ENCODE measurements at places on chromosomes 2 and 18. TPM values are rescaled to one million over a fixed set of nuclear protein-coding genes. Genes with fewer than 3 reads are reported as not detected.

DNA sequence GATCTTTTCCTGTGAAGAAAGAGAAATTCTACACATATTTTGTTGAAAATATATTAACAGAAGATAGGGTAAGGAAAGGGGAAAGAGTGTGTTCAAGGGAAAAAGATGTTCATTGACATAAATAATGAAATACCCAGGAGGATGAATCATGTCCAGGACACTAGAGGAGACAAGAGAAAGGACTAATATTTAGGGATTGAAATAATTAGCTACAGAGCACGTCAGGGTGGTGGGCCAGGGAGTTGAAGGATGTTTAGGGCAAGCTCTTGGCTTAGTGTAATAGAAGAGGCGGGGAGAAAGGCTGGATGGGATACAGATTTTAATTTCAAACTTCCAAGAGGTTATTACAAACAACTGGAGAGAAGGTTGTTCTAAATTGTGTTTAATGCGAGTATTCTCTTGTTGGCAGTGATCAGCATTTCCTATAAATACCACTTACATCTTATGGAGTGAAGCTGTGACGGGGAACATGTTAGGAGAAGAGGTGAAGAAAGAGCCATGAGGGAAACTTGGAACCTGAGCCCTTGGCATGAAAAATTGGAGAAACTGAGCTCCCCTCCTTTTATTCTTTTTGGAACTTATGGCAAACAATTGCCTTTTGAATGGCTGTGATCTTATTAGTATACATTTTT lies 36.6 kb upstream of the CETN1 start:
- H3K27me3 ChIP-seq: no peaks in the 10 kb centered on the region
- no peaks in the 10 kb centered on the region for H3K36me3 ChIP-seq
- H3K4me1 ChIP-seq: no peaks in the 10 kb centered on the region
- no peak overlapping the region for H3K27ac ChIP-seq
- no peak for DNase-seq

- no peak for DNase-seq
- H3K4me3 ChIP-seq: no peak overlapping the region
- H3K27me3 ChIP-seq: no peaks in the 10 kb centered on the region
- H3K4me1 ChIP-seq: no peaks in the 10 kb centered on the region
Observed at GRCh38 chr18:37285825-37286224, 279.8 kb downstream of the CELF4 start.

DNA sequence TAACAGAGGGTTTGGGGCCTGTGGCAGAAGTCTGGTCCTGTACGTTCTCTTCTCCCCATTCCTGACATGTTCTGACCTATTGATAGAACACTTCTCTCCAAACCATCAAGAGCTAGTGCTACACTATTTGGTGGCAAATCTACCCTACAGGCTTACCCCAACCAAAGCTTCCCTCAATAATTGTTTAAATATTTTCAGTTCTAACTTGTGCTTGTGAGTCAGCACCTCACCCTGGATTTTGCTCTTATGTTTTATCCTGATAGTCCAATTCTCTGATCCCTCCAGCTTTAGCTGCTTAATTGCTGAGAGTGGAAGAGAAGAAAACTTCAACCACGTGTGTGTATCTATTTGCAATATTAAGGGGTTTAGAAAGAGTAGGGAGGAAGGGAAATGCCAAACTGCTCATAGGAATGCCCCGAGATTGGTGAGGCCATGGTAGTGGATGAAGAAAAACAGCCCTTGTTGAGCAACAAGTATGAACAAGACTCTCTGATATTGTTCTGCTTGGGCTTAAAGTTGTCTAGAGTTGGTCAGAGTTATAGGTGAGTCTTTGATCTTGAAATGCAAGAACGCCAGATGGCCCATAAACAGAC lies 67.8 kb upstream of the PARD3B start:
- DNase-seq: no peak
- H3K27ac ChIP-seq: no peak overlapping the region
- no peaks in the 10 kb centered on the region for H3K4me1 ChIP-seq
- H3K4me3 ChIP-seq: no peak overlapping the region

DNA sequence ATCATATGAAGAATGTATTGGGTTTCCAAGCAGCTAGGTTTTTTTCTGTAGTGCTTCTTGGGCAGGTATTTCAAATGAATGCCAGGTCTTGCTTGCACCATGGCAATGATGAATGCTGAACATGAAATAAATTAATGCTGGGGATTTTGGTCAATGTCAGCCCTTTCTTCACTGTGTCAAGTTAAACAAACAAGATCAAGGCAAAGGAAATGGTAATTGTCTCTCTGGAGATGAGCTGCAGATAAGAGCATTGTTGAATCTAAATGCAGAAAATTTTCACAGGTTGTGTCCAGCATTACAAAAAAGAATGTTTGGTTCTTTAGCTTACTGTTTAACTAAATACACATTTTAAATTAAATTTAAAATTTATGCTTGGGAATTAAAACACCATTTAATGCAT lies 144.3 kb downstream of the GPD2 start:
- no peaks in the 10 kb centered on the region for H3K36me3 ChIP-seq
- no peak overlapping the region for H3K4me3 ChIP-seq
- H3K27ac ChIP-seq: no peak overlapping the region
- H3K4me1 ChIP-seq: no peaks in the 10 kb centered on the region

DNA sequence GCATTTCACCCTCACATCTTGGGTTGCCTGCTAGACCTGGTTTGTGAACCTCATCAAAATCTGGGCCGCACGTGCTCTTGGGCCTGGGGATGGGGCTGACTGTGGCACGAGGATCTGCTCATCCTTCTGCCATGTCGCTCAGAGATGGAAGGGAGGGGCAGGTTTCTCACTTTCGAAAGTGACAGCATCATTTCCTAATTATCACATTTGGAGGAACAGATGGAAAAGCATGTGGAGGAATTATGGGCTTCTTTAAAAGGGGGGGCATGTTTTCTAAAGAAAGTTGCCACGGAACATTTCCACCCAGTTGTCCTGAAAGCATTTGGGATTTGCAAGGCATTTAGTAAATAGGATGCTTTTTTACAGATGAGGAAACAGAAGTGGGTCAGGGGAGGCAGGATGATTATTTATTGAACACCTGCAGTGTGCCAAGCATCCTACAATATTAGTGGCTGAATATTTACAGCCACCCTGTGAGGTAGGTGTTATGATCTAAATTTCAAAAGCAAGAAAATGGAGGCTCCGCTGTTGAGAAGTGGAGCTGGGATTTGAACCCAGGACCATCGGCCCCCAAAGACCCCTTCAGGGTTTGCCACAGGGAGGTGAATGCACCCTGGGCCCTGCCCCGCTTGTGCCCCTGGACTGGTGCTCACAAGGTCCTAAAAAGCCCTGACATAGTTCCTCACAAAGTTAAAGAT lies 104.2 kb upstream of the MYCN start:
- H3K4me3 ChIP-seq: no peak overlapping the region
- H3K36me3 ChIP-seq: no peaks in the 10 kb centered on the region
- no peak for DNase-seq
- no peaks in the 10 kb centered on the region for H3K4me1 ChIP-seq
- H3K27me3 ChIP-seq: no peaks in the 10 kb centered on the region

DNA sequence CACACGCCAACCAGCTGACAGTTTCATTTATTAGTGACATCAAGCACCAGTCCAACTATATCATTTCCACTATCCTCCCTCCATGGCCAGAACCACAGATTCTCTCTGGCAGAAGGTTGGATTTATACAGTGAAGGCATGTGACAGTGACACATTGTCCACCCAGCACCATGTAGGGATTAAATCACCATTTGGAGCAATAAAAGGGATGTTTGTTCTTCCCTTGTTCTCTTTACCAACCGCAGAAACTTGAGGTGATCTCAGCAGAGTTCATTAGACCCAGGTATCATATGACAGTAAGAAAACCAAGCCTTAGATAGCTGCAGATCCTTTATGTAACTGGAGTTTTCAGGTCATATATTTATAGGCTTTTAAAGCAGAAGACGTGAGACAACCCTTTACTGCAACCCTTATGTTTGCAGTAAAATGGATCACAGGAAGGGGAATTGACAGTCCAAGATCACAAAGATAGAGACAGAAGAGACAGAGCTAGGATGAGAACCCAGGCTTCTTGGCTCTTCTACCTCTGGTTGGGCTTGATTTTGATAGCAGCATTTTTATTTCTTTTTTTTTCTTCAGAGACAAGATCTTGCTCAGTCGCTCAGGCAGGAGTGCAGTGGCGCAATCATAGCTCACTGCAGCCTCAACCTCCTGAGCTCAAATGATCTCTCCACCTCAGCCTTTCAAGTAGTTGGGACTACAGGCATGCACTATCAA lies 80.1 kb downstream of the XDH start:
- no peak overlapping the region for H3K4me3 ChIP-seq
- H3K27ac ChIP-seq: no peak overlapping the region
- peaks cover 2% of the 10 kb centered on the region for H3K27me3 ChIP-seq

DNA sequence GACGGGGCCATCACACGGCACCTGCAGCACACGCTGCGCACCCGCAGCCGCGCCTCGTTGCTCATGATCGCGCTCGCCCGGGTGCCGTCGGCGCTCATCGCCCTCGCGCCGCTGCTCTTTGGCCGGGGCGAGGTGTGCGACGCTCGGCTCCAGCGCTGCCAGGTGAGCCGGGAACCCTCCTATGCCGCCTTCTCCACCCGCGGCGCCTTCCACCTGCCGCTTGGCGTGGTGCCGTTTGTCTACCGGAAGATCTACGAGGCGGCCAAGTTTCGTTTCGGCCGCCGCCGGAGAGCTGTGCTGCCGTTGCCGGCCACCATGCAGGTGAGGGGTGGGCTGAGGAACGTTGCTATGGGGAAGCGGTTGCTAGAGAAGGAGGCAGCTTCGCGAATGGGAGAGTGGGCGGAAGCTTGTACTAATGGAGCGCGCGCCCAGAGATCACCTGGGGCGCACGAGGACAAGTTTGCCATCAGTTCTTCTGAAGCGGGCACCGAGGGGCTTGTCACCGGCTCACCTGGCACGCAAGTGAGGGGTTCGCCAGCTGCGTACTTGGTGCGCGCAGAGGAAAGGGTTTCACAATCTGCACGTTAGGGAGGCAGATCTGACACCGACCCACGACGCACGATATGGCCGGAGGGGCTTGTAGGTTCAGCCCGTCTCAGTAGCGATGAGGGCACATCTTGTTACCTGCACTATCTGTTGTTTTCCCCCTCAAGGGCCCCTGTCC lies 45.6 kb downstream of the DDX18 start:
- no peaks in the 10 kb centered on the region for H3K4me1 ChIP-seq
- DNase-seq: no peak
- H3K36me3 ChIP-seq: no peaks in the 10 kb centered on the region
- H3K4me3 ChIP-seq: peak overlapping the region; percentile 11
- peaks cover 5% of the 10 kb centered on the region for H3K27me3 ChIP-seq
- H3K27ac ChIP-seq: no peak overlapping the region

DNA sequence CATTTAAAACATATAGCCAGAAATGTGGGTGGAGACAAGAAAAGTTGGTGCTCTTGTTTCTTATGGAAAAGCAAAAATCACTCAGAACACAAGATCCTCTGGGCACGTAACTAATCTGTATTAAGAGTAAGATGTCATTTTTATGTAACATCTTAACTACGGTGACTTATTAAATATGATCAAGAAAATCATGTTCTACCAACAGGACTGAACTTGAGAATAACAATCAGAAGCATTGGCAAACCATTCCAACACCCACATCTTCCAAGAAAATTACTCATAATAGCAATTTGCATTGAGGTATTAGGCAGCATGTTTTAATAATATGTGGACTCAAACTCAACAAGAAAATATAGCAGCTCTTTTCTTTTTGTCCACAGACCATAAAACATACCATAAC lies 21.6 kb downstream of the MAP2 start:
- H3K27ac ChIP-seq: no peak overlapping the region
- H3K4me1 ChIP-seq: no peaks in the 10 kb centered on the region
- no peaks in the 10 kb centered on the region for H3K27me3 ChIP-seq
- no peak overlapping the region for H3K4me3 ChIP-seq
- DNase-seq: no peak
- H3K36me3 ChIP-seq: no peaks in the 10 kb centered on the region

GRCh38 chr2:10891390-10891789 lies 20.3 kb upstream of the KCNF1 start:
- peaks cover 4% of the 10 kb centered on the region for H3K27me3 ChIP-seq
- H3K4me1 ChIP-seq: no peaks in the 10 kb centered on the region
- H3K4me3 ChIP-seq: no peak overlapping the region
- no peak for DNase-seq

DNA sequence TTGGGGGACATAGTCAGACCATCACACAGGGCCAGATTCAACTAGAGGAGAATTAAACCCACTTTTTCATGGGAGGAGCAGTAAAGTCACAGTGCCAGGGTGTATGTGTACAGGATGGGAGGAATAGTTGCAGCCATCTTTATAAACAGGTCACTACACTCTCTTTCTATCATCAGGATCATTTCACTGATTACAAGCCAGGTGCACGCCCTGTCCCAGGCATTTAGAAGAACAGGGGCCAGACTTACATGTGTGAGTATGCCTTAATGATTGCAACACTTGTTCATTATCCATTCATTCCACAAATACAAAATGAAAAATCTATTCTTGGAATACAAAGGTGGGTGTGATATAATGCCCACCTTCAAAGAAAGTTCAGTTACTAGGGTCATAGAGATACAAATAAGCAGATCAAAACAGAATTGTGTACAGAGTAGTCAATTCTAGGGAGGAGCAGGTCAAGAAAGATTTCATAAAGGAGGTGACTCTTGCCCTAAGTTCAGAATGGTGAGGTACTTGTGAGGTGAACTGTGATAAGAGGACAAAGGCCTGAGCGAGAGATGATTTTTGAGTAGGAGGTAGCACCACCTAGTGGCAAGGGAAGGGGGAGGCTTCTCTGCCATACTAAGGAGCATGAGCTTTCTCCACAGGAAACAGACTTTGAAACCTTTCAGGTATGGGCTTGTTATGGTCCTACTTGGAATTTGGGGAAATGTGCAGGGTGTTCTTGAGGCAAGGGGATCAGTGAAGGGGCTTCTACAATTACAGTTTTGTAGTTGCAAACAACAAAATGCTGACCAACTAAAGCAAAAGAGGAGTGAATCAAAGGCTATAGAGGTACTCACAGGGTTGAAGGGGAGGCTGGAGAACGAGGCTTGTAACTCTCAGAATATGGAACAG lies 156.3 kb downstream of the SUCLG1 start:
- no peaks in the 10 kb centered on the region for H3K36me3 ChIP-seq
- H3K27ac ChIP-seq: no peak overlapping the region
- H3K27me3 ChIP-seq: no peaks in the 10 kb centered on the region
- peak; percentile 5 for DNase-seq
- H3K4me1 ChIP-seq: no peaks in the 10 kb centered on the region

- no peak overlapping the region for H3K4me3 ChIP-seq
- H3K27me3 ChIP-seq: no peaks in the 10 kb centered on the region
- no peaks in the 10 kb centered on the region for H3K36me3 ChIP-seq
- H3K27ac ChIP-seq: no peak overlapping the region
Observed at GRCh38 chr2:10980886-10981425, 69.2 kb downstream of the KCNF1 start.

DNA sequence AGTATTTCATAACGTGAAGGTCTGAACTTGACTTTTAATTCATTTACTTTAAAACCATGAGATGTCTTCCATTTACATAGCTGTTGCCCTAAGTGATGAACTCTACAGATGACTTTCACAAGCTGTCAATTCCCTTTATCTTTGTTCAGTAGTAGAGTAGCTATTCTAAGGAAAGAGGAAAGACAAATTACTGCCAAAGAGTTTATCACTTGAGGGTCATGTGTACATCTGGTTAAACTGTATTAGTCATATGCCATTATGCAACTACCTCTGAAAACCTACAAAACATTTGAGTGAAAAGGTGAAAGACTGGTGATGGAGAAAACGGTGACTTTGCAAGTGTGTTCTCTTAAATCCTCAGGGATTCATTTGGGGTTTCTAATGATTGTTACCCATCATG lies 763.9 kb downstream of the TMEM182 start:
- no peak overlapping the region for H3K27ac ChIP-seq
- H3K27me3 ChIP-seq: no peaks in the 10 kb centered on the region
- H3K36me3 ChIP-seq: no peaks in the 10 kb centered on the region
- H3K4me3 ChIP-seq: no peak overlapping the region
- H3K4me1 ChIP-seq: no peaks in the 10 kb centered on the region

PPIG gene
- 38.0 TPM for total RNA-seq
